ENCODE measurements at places on chromosomes 6 and 20.

- DNase-seq = no peak
Measured at GRCh38 chr20:46004889-46005473, 3.7 kb upstream of the MMP9 start.

- no peak for DNase-seq
Measured at GRCh38 chr6:118123503-118124037, 216.5 kb downstream of the SLC35F1 start.

GRCh38 chr6:108737594-108738546 lies 110.4 kb upstream of the ARMC2 start:
- DNase-seq = no peak

DNA sequence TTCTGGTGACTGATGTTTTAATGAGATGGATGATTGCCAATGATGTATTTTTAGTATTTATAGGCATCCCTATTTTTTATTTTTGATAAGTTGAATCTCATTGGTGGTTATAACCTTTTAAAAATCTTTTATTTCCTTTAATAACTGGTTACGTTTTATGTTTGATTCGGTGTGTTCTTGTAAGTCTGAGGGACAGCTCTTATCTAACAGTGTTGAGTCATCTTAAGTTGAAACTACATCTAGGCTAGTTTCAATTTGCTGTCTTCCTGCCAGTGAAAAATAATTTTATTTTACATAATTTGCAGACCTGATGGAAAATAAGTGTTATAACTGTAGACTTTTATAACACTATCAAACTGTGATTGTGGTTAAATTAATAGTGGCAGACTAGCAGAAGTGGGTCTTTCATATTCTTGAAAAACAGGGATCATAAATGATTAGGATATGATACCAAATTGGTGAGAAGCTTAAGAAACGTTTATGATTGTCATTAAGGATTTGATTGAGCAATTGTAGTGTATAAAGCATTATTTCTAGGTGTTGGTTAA lies 4.6 kb downstream of the AFDN start:
- no peak for DNase-seq

- DNase-seq = no peak
Measured at GRCh38 chr20:61875221-61875885, 190.3 kb downstream of the TAF4 start.

- DNase-seq = no peak
Measured at GRCh38 chr6:10405513-10405900, 9.4 kb downstream of the TFAP2A start.

- no peak for DNase-seq
Measured at GRCh38 chr20:54293526-54293925, 85.6 kb downstream of the PFDN4 start.

DNA sequence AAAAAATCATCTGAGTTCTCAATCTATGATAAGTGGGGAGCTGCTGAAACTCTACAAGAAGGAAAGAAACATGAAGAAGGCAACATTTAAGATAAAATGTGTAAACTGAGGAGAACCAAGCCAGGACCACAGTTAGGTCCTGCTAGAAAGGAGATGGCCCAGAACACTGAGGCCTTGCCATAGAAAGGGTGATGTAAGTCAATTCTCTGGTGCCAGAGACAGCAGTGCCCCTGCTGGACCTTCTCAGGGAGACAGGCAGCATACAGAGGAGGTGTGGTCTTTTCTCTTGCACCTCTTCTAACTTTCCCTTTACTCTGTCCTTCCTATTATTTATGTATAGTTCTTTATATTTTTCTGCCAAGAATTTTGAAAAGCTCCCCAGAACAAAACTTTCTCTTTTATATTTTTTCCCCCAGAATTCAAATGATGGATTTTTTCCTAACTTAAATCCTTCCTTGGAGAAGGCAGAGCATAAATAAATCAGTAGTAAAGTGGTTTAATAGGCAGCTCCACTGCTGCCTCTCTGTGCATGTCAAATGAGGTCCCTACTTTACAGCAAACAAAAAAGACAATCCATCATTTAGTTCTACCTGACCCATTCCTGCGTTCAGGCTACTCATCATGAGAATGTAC lies 9.0 kb downstream of the UQCC2 start:
- DNase-seq = no peak

DNA sequence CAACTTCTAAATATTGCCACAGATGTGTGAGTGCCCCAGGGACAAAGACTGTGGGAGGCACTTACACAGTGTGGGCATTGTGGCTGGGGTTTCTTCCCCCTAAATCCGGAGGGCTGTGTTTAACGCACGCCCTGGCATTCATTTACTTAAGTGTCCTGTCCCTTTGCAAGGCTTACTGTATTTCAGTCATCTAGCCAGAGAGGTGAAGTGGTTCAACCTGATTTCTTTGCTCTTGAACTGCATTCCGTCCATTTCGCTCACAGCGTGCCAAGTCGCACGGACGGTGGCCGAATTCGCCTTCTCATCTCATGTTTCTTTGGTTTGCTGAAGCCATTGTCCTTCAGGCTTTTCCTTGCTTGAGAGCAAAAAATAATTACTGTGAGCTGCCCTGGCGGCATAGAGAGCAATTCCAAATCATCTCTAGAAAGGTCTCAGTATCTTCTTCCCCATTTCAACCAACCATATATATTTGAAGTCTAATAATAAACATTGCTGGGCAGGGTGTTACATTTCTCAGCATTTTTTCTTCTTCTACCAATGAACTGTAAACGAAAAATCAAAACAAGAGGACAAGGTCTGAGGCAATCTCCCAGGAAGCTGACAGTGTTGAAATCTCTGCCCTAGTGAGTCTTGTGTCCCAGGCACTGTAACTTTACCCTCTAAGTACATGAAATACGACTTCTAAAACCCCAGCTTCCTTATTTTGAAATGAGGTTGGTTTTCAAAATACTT lies 16.9 kb downstream of the SYTL3 start:
- no peak for DNase-seq

DNA sequence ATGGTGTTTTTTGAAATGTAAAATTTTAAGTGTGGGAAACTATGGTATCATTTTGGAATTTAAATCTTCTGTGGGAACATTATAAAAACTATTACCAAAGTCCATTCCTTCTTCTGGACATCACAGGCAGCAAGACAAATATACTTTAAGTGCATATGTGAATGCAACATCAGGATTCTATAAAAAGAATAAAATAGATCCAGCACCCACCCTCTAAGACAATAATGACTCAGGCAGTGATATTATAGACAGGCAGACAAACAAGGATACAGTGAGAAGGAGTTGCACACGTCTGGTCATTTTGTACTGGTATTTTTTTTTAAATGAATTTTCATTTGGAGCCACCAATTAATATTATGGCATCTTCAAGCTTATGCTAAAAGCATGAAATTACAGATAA lies 21.1 kb upstream of the NEDD9 start:
- DNase-seq = no peak

DNA sequence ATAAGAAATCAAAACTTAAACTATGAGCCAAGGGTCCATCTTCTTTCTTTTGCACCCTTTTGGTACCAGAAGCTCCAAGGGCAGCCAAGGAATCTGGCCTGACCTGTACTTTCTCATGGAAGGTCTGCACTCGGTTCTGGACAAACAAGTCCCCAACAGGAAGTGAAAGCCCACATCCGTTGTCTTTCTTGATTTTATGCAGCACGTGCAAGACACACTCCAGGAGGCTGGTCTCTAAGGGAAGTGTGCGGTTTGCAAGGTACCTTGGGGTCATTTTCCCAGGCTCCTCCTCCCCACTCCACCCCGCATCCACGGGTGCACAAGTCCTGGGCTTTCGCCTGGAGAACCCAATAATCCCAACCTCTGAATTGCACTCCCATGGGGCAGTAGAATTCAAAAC lies 101.9 kb downstream of the NFATC2 start:
- no peak for DNase-seq

DNA sequence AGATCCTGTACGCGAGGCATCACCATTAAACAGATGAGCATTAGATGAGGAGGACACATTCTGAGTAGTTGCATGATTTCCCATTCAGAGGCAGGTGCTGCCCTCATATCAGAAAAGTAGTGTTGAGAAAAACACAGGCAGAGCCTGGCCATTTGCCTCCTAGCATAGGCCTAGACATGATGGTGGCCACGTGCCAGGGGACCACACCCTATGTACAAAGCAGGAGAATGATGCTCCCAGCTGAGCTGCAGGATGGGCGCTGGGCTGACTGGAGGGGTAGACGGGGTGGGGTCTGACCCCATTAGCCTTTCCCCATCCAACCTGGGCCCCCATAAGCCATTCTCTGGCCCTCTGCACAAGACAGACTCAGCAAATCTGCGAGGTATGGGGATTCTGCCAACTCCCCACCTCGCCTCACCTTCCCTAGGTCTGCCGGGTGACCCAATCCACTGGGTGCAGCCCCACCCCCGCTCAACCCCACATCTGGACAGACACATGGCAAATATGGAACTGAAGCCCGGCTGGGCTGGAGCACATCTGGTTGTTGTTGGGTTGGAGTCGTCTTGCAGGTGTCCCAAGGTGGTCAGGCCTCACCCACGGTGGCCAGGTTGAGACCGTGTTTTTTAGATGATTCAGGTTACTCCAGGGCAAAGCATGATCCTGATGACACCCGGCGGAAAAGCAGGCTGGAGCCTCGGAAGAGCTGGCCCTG lies 13.9 kb downstream of the PI16 start:
- DNase-seq = no peak

DNA sequence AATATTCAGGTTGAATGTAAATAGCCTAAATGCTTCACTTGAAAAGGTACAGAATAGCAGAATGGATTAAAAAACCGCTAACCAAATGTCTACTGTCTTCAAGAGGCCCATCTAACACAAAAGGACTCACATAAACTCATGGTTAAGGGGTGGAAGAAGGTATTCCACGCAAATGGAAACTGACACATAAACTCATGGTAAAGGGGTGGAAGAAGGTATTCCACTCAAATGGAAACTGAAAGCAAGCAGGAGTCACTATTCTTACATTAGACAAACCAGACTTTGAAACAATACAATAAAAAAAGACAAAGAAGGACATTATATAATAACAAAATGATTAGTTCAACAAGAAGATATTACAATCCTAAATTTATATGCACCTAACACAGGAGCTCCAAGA lies 38.3 kb upstream of the PKIB start:
- DNase-seq = no peak
